ENCODE measurements at places on chromosomes 16 and 17.

- no peak for DNase-seq
Measured at GRCh38 chr16:50478773-50479149, 69.4 kb upstream of the NKD1 start.

DNA sequence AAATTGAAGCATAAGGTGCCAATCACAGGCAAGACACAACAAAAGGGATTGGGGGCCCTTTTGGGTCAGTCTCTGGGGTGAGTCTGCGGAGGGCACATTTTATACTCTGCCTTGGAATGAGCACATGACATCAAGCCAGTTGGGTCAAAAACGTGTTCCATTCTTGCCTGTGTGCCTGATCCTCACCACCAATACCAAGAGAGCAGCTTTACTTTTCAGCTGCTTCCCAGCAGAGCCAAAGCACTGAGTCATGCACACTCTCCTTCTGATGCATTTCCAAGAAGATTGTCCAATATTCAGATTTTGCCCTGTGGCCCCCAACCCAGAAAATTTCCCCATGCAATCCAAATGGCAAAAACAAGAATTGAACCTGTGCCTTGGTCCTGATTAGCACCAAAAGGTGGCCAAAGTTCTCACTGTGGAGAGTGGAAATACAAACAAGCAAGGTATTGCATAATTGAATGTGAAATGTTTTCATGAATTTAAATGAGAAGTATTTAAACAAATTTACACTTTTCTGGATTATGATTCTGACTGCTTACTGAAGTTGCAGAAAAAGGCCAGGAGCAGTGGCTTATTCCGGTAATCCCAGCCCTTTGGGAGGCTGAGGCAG lies 217.8 kb upstream of the SOX9 start:
- DNase-seq = no peak

- no peak for DNase-seq
Measured at GRCh38 chr16:3804426-3805016, 76.0 kb downstream of the CREBBP start.

DNA sequence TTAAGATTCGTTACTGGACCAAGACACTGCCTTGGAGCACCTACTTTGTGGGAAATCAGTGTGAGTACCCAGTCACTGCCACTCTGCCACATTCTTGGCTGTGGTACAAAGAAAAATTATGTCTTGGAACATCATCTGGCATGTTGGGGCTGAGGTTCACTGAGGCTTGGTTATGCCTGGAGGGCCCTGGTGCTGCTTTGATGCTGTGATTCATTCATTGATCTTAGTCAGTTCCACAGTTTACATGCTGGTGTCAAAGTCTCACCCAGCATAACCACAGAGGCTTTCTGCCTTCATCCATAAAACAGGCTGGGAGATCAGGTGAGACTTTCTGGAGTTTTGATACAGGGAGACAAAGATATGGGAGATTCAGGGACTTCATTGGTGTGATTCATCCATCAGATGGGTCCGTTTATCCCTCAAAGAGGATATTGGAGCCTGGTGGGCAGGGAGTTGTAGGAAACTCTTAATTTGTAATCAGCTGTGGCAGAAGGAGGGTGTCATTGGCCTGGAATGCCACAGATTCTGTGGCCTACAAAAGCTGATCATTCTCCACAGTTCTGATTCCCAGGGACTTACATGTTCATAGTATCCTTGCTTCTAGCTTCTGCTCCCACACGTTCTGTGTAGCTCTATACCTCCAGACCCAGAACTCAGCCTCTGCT lies 322.5 kb downstream of the PMP22 start:
- no peak for DNase-seq

- DNase-seq = no peak
Measured at GRCh38 chr17:50451943-50452629, 16.6 kb downstream of the CHAD start.

DNA sequence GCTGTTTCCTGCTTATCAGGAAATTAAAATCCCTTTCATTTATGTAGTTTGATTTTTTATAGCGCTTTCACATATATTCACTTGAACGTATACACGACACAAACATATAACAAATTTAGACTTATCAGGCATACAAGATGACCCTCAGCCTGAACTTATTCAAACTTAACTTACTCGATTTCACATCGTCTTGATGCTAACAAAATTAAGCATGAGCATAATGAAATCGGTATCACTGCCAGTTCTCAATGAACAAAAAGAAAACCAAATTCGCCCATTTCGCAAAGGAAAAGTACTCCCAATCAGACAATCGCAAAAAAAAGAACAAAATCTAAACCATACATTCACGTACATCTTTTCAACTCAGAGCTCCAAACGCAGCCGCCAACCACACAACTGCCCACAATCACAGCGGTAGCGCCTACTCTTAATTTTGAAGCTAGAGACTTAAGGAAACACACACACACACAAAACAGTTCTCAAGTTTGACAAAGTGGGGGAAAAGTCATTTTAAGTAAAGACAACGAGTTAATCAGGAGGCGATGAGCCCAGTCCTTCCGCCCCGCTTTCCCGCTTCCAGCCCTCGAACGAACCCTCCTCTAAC lies 1.1 kb downstream of the GJC1 start:
- no peak for DNase-seq

DNA sequence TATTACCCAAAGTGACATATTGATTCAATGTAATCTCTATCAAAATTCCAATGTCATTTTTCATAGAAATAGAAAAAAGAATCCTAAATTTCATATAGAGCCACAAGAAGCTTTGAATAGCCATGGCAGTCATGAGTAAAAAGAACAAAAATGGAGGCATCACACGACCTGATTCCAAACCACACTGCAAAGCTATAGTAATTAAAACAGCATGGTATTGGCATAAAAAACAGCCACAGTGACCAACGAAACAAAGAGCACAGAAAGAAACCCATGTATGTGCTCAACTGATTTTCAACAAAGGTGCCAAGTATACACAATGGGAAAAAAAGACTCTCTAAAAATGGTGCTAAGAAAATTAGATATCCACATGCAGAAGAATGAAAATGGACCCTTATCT lies 101.5 kb downstream of the BRIP1 start:
- no peak for DNase-seq

- DNase-seq = no peak
Measured at GRCh38 chr16:67961551-67961957, 6.9 kb downstream of the SLC12A4 start.

- DNase-seq = no peak
Measured at GRCh38 chr17:65576939-65577338, 15.5 kb upstream of the AXIN2 start.

GRCh38 chr16:87457709-87458423 lies 35.0 kb downstream of the ZCCHC14 start:
- DNase-seq = peak; percentile 26

DNA sequence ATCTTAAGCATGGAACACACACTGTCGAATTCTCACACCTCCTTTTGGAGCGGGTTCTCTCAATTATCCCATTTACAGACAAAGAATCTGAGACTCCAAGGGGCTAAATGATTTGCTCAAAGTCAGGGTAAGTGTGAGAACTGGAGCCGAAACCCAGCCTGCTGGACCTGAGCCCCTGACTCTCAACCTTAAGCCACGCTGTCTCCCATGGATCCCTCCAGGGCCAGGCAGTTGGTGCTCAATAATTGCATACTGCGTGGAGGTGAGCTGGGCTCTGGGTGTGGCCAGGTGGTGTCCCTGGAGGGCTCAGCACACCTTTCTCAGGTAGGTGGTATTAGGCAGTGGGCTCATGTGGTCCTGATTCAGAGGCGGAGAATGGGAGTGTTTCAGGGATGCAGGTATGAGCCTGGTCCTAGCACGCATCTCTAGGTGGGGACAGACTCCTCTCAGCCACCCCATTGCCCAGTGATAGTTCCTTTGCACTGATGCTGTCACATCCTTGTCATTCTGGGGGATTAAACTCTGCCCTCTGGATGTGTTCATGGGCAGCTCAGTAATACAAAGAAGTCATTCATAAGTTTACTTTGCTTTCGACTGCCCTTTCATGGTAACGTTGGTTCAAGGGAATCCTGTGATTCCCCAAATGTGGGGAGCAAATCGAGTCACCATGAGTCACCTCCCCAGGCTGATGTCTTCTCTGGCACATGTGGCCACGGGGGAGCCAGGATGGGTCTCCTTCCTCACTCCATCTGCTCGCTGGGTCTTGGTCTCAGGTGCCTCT lies 399.5 kb upstream of the TNRC6C start:
- no peak for DNase-seq

DNA sequence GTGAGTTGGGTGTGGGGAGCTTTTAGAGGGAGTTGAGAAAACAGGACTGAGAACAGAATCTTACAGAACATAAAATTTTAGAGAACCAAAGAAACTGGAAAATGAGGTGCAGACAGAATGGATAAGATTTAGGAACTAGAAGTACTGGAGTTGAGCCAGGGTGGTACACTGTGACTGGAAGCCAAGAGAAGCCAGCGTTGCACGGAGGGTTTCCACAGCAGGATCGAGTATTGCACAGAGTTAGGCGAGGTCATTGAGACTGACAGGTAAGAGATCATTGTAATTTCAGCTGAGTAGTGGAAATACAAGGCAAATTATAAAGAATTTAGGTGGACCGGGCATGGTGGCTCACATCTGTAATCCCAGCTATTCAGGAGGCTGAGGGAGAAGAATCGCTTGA lies 6.6 kb downstream of the GSDMA start:
- no peak for DNase-seq

- DNase-seq = no peak
Measured at GRCh38 chr17:66432996-66433551, 130.7 kb downstream of the PRKCA start.

DNA sequence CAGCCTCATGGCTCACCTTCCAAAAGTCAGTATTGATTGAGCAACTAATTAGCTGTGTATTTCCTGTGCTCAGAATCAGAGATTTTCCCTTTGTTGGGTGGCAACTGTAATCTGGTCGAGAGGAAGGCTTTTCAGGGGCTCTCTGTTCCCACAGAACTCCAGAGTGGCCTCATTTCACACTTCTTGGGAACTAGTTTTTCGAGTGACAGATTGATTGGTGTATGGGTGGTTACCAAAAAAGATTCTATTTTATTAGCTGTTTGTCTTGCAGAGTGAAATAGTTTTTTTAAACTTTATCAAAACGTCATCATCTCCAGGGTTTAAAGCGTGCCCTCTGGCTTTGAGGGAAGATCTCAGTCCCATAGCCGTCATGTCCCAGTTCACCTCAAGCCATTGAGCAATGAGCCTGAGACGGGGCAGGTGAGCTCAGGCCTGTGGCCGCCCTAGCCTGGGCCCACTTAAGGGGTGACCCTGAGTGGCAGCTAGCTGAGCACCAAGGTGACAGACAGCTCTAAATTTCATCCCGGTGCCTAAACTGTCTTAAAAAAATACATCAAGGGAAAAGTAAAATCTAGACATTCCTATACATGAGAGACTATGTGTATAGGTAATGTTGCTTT lies 53.0 kb downstream of the SMPD3 start:
- DNase-seq = no peak

GRCh38 chr17:65515512-65515911 lies 45.9 kb downstream of the AXIN2 start:
- no peak for DNase-seq

DNA sequence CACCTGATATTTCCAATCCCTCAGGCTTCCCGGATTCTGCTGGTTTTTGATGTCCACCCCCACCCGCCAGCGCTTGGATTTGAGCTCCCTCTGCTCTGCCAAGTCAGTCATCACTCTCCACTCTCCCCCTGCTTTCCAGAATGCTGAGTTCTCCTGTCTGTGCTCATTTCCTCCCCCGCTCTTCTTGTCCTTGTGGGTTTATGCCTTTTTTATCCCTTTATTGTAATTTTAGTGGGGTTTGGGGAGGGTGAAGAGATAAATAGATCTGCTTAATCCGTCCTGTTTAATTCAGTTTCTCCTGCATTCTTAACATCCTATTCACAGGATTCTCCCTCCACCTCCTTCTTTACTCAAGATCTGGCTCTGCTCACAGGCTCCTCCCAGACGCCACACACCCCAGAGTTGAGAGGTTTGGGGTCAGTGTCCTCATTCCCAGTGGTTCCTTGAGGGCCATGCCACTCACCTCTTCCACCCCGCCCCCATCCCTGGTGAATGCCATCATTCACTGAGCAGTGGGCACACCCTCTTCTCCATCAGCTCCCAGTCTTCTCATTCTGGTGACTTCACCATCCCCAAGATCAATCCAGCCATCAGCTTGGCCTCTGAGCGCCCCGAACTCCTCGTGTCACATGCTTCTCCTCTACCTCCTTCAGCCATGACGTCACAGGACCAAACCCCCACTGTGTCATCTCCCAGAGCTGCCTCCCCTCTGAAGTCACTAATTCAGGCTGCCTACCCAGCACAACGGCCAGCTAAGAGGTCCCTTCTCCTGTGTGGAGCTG lies 15.1 kb upstream of the GUCY2D start:
- DNase-seq = no peak

- DNase-seq = no peak
Measured at GRCh38 chr17:17855976-17856375, 19.2 kb upstream of the SREBF1 start.

GRCh38 chr17:49180303-49180702 lies 30.1 kb downstream of the GNGT2 start:
- DNase-seq = peak; percentile 67

DNA sequence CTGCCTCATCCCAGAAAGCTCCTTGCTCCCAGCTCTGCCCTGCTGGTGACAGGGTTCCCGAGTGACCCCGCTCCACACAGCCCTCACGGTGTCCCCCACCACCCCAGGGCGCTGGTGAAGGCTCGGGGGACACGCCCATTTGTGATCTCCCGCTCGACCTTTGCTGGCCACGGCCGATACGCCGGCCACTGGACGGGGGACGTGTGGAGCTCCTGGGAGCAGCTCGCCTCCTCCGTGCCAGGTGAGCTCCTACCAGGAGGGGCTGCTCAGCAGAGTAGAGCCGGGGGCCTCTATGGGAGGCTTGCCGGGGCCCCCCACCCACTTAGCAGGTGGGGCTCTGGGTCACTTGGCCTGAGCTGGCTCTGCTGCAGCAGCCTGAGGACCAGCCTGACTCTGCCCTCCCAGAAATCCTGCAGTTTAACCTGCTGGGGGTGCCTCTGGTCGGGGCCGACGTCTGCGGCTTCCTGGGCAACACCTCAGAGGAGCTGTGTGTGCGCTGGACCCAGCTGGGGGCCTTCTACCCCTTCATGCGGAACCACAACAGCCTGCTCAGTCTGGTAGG lies 11.2 kb downstream of the GAA start:
- no peak for DNase-seq

GRCh38 chr17:7443499-7444485 lies 1.1 kb upstream of the CHRNB1 start:
- no peak for DNase-seq

DNA sequence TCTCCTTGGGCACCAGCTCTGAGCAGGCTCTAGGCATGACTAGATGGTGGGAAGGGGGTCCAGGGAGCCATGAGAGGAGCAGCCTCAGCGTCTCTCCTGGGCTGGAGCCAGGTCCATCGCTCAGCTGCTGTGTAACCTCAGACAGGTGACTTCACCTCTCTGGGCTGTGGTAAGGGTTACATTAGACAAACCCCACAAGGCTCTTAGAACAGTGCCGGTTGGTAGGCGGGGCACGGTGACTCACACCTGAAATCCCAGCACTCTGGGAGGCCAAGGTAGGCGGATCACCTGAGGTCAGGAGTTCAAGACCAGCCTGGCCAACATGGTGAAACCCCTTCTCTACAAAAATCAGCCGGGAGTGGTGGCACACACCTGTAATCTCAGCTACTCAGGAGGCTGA lies 18.1 kb upstream of the NPTX1 start:
- no peak for DNase-seq

Data from stimulated activated CD4-positive, alpha-beta T cell treated with anti-CD3 and anti-CD28 coated beads, Interleukin-4, amount 100 ng/mL, for 1 hour (primary cell).